ENCODE measurements at places on chromosomes 6 and 20.

GRCh38 chr6:142193621-142194020 lies 46.6 kb downstream of the VTA1 start:
- DNase-seq, result no peak

DNA sequence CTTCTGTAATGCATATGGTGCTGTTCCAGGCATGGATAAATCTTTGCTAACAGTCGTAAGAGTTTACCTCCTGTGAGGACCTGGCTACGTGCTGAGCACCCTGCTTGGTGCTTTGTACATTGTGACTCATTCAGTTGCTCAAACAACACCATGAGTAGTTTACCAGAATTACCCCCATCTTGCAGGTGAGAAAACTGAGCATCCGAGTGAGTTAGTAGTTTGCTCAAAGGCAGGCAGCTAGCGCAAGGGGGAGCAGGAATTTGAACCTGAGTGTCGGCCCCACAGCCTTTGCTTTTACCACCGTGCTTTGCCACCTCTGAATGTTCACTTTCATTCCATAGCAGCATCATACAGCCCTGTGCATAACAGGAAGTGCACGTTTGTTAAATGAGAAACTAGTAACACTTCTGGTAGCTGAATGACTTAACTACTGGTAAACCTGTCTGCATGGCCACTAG lies 121.9 kb downstream of the MTHFD1L start:
- peak; percentile 10 for DNase-seq

GRCh38 chr6:156989159-156989806 lies 212.1 kb downstream of the ARID1B start:
- no peak for DNase-seq

DNA sequence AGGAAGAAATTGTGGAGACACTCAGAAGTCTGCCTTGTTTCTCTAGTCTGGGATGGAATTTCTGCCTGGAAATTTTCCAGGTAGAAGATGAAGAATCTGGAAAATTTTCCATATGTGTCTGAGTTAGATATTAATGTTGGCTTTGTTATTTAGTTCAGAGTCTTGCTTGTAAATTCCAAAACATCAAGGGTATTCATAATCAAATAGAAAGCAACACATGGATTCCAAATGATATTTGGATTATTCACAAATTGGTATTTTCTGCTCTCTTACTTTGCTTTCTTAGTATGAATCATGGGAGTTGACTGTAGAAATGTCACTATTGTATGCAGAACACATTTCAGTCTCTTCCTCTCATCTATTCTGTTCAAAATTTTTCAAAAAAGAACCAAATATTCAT lies 116.0 kb downstream of the GRIK2 start:
- DNase-seq, result peak; percentile 46

- no peak for DNase-seq
Observed at GRCh38 chr6:12009180-12009685, 2.9 kb upstream of the HIVEP1 start.

DNA sequence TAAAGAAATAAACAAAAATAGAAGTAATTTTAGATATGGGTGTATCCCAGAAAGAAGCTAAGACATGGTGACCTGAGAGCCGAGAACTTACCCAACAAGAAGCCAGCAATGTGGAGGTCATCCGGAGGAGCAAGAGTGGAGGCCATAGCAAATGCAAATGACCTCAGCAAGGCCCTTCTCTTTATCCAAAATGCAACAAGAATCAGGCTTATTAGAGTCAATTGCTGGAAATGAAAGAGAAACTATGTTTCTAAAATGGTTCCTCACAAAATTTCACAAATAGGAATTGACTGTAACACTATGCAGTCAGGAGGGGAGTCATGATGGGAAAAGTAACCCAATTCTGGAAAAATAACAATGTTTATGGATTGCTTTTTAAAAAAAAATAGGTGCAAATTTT lies 90.4 kb downstream of the TNFAIP3 start:
- no peak for DNase-seq

GRCh38 chr20:43160941-43161340 lies 28.8 kb downstream of the PTPRT start:
- no peak for DNase-seq

DNA sequence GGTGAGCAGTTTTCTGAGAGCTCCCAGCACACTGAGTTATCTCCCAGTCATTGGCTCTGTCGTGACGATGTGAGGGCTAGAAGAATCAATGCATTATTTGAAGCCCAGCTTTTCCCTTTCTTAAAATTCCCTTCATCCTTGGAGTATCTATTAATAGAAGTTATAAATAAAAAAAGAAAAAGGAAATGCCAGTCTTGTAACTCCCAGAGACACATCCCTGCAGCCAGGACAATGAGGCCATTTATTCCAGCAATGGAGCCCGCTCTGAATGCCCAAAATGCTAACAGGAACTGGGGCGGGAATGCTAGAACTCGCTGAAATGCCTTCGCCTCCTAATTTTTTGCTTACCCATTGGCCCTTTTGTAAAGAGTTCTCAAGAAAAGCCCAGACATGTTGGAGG lies 305.8 kb downstream of the TFAP2C start:
- no peak for DNase-seq

- DNase-seq, result peak; percentile 86
Observed at GRCh38 chr6:36678488-36679042, at the start of gene CDKN1A. TSS of gene CDKN1A (plus strand) at chr6:36678714. CDS start at chr6:36684102, 5,388 bp downstream.

DNA sequence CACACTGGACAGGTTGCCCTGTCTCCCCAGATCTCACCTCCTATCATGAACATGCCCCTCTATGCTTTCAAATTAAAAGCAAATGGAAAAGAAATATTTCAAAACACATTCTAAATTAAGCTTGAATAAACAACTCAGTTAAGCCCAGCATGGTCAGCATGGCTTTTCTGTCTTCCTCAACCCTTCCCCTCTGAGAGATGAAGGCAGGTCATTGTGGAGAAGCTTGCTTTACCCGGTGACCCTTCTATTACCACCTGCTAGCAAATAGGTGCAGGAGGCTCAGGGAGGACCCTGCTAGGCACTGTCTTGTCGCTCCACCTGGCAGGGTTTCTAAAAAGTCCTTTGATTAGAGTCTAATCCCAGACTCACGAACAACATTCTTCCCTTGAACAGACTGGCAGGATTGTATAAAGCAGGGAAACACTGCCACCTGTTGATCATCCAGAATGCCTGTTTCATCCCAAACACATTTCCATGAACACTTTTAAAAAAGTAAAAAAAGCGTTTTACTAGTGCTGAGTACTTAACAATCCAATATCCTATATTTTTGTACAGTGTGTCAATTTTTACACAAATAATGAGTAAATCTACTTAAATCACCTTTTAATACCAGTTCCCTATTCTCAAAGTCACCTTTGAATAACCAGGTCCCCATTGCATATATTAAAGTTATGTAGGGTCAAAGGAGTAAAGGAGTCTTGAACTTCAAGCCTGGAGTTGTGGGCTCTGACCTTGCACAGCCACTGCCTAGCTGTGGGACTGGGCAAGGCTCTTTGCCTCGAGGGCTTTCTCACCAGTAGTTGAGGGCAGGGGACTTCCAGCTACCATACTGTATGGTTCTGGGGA lies 75.5 kb downstream of the GPR6 start:
- DNase-seq, result peak; percentile 50

GRCh38 chr6:128368213-128368944 lies 152.0 kb downstream of the PTPRK start:
- DNase-seq, result no peak

DNA sequence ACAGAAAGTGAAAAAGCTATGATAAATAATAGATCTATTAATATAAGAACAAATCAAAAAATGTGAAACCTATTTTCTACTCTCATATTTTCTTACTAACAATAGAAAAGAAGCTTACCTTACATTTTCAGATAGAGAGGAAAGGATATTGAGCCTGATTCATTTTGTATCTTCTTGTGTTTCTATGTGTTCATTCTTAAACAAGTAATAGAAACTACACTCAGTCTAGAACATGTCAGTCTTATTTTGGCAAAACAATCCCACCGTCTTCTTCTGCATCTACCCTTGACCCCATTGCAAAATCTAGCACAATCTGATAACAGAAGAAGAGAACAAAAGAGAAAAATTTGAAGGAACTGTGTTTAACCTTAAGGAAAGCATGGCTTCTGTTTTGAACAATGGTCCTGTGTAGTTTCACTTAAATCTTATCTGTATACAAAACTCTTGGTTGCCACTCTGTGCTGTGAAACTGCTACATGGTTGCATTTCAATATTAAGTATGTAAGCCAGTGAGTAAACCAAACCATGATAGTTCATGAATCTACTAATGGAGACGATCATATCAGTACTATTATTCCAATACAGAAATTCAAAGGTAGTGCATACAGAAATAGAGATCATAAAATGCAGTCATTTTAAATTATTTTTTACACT lies 69.5 kb upstream of the LGSN start:
- DNase-seq, result no peak

DNA sequence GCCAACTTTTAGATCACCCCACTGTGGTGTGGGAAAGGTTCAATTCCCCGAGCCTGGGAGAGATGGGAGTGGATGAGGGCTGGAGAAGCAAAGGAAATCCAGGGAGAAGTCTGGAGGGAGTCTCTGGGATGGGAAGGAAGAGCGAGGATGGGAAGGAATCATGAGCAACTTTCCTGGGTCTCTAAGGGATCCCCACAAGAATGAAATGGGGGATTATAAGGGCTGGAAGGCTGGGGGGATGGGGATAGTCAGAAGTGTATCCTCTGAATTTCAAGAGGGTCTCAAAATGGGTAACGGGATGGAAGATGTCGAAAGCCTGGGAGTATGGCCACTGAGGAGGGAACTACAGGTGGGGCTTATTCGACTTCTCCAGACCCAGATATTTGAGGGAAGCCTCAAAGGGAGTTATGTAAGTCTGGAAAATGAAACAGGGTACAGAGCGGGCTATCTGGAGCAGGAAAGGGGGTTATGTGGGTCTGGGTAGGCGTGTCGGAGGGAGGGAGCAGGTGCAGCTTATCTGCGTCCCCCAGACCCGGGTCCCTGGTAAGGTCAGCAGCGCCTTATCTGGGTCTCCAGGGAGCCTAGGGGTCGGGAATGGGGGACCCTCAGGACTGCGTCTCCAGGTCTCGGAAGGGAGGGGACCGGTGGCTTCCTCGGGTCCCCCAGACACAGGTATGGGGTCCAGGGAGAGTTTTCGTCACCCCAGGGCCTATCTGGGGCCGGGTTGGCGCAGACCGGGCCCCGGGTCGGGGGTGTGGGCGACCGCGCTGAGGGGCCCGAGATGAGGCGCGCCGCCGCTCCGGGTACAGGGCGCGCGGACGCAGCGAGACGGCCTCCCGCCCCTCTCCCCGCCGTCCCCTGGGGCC lies 550 bp downstream of the PLAGL2 start:
- DNase-seq, result no peak

DNA sequence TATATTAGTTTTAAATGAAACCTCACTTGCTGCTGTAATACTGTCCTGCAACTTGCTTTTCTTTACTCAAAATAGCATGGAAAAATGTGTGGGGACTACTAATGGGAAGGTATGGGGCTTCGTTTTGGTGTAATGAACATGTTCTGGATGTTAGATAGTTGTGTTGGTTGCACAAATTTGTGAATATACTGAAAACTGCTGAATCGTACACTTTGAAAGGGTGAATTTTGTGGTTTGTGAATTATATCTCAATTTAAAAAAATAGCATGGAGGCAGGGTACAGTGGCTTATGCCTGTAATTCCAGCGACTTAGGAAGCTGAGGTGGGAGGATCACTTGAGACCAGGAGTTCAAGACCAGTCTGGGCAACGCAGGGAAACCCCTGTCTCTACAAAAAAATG lies 2.3 kb downstream of the BCAS4 start:
- no peak for DNase-seq

DNA sequence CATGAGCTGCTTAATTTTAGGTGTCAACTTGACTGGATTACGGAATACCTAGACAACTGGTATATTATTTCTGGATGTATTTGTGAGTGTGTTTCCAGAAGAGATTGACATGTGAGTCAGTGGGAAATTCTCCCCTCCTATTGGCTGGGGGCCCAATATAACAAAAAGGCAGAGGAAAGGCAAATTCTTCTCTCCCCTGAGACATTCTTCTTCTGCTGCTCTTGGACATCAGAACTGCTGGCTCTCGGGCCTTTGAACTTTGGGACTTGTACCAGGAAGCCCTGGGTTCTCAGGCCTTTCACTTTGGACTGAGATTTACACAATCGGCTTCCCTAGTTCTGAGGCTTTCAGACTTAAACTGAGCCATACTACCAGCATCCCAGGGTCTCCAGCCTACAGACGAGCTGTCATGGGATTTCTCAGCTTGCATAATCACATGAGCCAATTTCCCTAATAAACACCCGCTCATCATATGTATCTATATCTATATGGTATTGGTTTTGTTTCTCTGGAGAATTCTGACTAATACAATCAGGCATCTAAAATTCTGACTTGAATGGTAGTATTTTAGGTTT lies 7.6 kb upstream of the BTN3A3 start:
- DNase-seq, result peak; percentile 70

DNA sequence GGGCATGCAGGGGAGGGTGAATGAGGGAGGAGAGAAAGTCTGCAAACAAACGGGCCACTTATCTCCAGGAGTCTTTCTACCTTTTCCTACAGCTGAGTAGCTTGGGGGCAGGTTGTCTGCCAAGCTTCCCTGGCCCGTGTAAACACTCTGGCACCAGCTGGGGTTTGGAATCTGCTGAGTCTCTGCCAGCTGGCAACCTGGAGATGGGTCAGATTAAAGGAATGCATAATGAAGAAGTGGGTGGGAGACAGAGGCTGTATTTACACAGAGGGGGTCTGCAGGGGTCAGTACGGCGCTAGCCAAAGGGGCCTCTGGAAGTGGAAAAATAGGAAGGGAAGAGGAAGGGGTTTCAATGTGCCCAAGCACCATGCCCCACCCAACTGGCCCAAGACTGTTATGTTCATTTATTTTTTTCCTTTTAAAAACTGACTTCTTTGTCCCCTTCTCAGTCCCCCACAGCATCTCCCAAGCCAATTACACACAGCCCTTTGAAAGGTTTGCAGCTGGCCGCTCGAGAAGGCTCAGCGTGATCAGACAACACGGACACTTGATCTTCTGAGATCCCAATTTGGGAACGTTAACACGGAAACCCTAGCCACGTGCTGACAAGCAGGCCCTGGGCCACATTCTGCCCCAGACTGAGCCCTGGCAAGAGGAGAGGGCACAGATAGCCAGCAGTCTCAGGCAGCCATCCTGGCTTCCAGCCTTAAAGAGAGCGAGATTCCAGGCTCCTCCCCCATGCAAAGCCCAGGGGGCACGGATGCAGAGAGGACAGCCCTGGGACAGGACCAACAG lies 25.2 kb downstream of the TRAM2 start:
- DNase-seq, result peak; percentile 85

- DNase-seq, result peak; percentile 9
Observed at GRCh38 chr6:52362443-52363227, 684 bp downstream of the PAQR8 start.

DNA sequence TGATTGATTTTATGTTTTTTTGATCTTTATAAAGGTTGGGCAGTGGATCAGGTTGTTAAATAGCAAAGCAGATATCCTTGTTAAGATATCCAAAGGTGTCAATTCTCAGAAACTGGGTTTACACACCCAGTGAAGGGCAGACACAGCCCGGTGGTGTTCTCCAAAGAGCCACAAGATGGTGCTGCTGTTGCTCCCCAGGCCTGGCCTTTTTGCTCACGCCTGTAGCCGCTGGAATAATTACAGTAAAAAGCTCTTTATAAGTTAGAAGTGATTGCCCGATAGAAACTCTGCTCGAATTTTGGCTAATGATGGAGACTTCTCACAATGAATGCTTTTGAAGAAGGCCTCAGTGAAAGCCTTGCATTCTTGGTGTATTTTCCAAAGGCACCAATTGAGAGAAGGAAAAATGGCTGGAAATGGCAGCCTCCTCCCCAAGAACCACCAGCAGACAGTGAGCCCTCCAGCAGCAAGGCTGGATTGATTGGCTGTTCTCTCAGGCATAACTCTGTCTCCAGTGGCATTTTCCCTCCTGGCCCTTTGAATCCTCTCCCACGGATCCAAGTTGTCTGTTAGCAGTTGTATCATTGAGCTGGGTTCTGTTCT lies 120.5 kb upstream of the CHD6 start:
- DNase-seq, result peak; percentile 27

GRCh38 chr6:109743739-109744138 lies 52.6 kb downstream of the FIG4 start:
- DNase-seq, result peak; percentile 87

Measured in fibroblast of skin of right biceps (primary cell).